A549 treated with CpdA at 1 μM for 4 hours (cell line): ENCODE measurements at places on chromosomes 6 and 20. TPM values are rescaled to one million over a fixed set of nuclear protein-coding genes. Genes with fewer than 3 reads are reported as not detected.

The HTR1E gene
- total RNA-seq: not detected in 5 replicates

The SRSF12 gene
- 0.68 to 1.3 TPM (median 0.84 TPM) in 5 replicates for total RNA-seq

The LGSN gene
- total RNA-seq: 3.5 to 4.8 TPM (median 4.0 TPM) in 5 replicates

The HCRTR2 gene
- not detected in 5 replicates for total RNA-seq

The MTFR2 gene
- total RNA-seq: 9.9 to 12.2 TPM (median 11.5 TPM) in 5 replicates

The C6orf15 gene
- not detected in 5 replicates for total RNA-seq

The XKR7 gene
- under 0.01 to 0.02 TPM in 2 of 5 replicates, not detected in the others for total RNA-seq

The CLDN20 gene
- total RNA-seq: not detected in 5 replicates

The GRM1 gene
- total RNA-seq: 0.02 to 0.08 TPM (median 0.03 TPM) in 3 of 5 replicates, not detected in the others

The ROS1 gene
- total RNA-seq: 0.05 to 0.20 TPM (median 0.18 TPM) in 5 replicates

The WFDC5 gene
- not detected in 5 replicates for total RNA-seq

The MUC21 gene
- not detected in 5 replicates for total RNA-seq

The SIRPB1 gene
- 0.57 to 0.80 TPM (median 0.65 TPM) in 5 replicates for total RNA-seq

The KIF6 gene
- 0.17 to 0.48 TPM (median 0.22 TPM) in 5 replicates for total RNA-seq

The CRISP3 gene
- not detected in 5 replicates for total RNA-seq

The MAP3K4 gene
- total RNA-seq: 11.6 to 14.7 TPM (median 13.5 TPM) in 5 replicates

The TNFRSF6B gene
- total RNA-seq: 0.47 to 1.2 TPM (median 0.85 TPM) in 5 replicates

The CYP39A1 gene
- 0.05 to 0.12 TPM (median 0.06 TPM) in 3 of 5 replicates, not detected in the others for total RNA-seq

The MACROD2 gene
- 0.50 to 1.1 TPM (median 0.79 TPM) in 5 replicates for total RNA-seq
